ENCODE measurements at places on chromosomes 5 and 9.

GRCh38 chr9:21965401-21965951 lies 28.7 kb downstream of the CDKN2A start:
- DNase-seq: no peak

GRCh38 chr9:75712700-75713099 lies 177.8 kb upstream of the PCSK5 start:
- DNase-seq: no peak

DNA sequence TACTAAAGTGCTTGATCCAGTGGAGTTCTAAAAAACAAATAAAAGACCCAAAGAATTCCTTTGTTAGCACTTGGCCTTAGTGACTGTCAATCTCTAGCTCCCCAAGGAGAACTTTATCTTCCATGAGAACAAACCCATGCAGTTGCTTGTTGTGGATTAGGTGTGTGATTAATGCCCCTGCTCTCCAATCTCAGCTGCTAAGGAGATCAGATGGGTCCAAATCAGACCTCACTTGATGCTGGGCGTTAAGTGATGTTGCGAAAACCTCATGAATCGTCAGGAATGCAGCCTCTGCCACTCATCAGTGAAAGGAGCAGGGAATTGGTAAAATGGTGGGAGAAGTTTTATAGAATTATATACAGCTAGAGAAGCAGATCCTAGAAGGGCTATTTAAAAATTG lies 133.7 kb downstream of the DMAC1 start:
- no peak for DNase-seq

DNA sequence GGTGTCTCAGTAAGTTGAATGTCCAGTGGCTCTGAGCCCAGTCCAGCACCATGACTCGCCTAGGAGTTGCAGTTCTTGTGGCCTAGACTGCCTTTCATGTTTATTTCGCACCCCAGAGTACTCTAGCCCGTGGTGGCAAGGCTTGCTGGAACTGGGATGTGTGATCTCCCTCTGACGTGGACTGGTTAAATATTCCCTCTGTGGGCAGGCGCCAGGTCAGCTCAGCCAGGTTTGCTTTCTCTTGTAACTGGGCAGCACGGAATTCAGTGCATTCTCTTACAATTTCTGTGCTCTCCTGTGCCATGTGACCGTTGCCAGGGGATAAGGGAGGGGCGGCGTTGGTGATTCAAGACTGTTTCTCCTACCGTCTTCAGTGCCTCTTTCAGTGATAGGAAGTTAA lies 270.8 kb downstream of the KDM4C start:
- DNase-seq: no peak

GRCh38 chr5:89128906-89129625 lies 246.1 kb upstream of the MEF2C start:
- no peak for DNase-seq

GRCh38 chr9:135925496-135926133 lies 18.3 kb upstream of the CAMSAP1 start:
- no peak for DNase-seq

DNA sequence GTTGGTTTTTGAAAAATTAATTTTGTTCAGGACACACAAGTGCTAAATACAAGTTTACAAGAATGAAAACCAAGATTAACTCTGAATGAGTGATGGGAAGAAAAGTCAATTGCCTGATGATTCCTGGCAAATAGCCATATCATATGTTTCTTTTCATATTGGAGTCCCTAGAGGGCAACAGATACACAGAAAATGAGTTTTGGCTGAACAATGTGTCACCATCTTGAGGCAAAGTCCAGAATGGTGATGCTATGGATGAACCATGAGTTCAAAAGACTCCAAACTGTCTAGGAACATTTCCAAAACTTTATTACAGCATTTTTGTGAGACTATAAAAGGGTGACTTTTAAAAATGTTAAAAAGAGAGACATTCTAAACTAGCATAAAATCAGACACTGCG lies 382.9 kb downstream of the TMEM161B start:
- DNase-seq: no peak

- DNase-seq: no peak
These were observed 261.2 kb upstream of the FAM174A start for GRCh38 chr5:100273846-100274580.

- no peak for DNase-seq
These were observed 152.7 kb upstream of the ACTBL2 start for GRCh38 chr5:57635146-57635777.

DNA sequence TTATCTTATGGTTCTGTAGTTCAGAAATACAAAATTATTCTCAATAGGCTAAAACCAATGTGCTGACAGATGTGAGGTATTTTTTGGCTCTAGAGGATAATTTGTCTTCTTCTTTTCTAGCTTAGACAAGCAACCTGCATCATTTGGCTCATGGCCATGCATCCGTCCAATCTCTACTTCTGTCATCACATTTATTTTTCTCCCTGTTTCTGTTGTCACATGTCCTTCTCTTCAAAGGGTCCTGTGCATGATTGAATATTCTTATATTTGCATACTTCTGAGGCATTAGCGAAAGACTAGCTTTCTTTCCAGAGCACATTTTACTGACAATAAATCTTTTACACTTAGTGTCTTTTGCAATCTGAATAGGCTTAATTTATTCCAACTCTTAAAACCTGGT lies 564.7 kb downstream of the CDH10 start:
- no peak for DNase-seq

DNA sequence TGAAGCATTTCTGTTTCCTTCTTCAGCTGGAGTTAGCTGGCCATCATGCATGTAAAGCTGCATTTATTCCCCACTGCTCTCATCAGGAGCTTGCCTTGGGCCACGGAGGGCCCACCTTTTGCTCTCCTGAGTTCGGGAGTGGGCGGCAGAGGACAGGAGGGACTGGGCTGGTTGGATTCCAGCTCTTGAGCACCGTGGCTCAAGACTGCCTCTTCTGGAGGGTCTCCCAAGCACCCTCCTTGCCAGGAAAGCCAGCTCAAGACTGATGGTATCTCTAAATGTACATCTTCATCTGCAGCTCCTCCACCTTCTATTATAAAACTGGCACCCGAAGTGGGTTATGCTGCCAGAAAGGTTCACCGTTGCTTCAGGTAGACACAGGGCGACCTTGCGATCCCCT lies 399.6 kb upstream of the IRX1 start:
- DNase-seq: no peak

DNA sequence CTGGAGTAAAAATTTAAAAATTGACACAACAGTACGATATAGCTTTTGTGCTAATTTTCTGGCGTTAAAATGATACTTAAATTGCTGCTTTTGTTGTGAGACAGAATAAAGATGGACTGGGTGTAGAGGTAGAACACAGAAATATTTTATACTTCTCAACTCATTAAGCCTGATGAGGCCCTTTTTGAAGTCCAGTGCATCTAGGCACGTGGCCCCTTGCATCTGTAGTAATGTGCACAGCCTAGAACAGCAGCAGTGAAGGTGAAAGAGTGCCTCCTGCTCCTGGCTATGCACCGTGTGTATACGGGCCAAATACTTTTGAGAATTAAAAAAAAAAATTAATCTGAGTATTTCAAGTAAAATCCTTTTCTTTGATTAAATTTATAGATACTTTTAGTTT lies 115.6 kb downstream of the XRCC4 start:
- DNase-seq: no peak

DNA sequence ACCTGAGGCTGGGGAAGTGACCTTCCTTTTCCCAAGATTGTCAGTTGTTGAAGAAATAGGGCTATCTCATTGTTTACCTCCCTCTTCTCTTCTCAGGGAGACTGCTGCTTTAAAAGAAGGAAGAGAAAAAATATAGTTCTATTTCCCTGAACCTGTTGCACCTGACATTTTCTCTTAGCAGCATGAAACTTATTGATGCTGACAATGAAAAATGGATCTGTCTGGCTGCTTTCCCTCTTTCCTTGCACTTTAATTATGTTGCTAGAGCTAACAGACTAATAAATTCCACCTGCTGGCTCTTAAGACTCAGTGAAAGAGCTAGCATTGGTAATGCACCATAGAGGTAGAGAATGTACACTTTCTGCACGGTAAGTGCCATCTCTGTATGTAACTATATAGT lies 6.2 kb upstream of the CKMT2 start:
- DNase-seq: no peak

- no peak for DNase-seq
These were observed 141.9 kb downstream of the PBX3 start for GRCh38 chr9:125889112-125889475.

GRCh38 chr9:95605816-95606488 lies 89.2 kb upstream of the PTCH1 start:
- no peak for DNase-seq

- DNase-seq: no peak
These were observed 29.5 kb downstream of the COL27A1 start for GRCh38 chr9:114184866-114185265.

DNA sequence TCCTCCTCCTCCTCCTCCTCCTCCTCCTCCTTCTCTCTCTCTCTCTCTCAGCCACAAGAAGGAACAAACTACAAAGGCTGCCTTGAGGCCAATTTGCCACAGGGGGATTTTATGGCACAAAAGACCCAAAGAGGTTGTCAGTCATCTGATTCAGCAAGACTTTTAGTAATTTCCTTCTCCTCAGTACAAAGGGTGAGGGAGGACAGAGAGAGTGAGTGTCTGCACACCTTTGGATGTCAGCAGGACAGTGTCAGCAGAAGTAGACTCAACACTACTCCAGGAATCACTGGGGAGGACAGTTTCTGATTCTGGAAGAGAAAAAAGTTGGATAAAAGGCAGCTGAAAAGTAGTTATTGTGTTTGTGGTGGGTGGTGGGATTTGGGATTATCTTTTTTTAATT lies 13.6 kb downstream of the TIMD4 start:
- no peak for DNase-seq
